Cardiac fibroblast (primary cell): ENCODE measurements at places on chromosomes 5 and 9.

GRCh38 chr9:15856591-15856990, 303.7 kb downstream of the CCDC171 start:
- peak; percentile 59 for DNase-seq

DNA sequence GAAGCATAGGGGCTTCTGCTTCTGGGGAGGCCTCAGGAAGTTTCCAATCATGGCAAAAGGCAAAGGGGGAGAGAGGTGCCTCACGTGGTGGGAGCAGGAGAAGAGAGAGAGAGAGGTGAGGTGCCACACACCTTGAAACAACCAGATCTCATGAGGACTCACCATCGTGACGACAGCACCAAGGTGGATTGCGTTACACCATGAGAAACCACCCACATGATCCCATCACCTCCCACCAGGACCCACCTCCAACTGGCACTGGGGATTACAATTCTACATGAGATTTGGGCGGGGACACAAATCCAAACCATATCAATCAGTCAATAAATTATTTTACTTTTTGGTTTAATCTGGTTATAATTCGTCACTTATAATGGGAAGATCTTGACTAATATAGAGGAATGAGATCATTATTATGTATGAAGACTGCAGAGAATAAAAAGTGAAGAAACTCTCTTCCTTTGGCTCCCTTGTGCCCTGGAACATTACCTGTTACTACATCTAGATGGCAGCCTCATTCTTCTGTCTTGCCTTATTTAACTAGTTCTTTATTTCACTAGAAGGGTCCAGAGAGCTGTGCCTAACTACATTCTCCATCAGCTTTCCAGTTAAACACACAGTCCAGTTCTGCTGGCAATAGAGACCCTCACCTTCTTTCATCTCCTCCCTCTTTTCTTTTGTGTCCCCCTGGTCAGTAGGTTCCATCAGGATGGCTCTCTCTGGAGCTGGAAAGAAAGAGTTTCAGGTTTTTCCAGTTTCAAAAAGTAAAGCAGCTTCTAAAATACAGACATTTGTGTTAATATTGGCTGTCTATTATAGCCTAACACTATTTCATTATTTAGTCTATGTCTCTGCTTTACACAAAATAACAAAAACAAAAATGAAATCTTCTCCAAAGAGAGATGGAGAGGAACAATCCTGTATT, 21.7 kb upstream of the SPINK7 start:
- peak; percentile 29 for DNase-seq

DNA sequence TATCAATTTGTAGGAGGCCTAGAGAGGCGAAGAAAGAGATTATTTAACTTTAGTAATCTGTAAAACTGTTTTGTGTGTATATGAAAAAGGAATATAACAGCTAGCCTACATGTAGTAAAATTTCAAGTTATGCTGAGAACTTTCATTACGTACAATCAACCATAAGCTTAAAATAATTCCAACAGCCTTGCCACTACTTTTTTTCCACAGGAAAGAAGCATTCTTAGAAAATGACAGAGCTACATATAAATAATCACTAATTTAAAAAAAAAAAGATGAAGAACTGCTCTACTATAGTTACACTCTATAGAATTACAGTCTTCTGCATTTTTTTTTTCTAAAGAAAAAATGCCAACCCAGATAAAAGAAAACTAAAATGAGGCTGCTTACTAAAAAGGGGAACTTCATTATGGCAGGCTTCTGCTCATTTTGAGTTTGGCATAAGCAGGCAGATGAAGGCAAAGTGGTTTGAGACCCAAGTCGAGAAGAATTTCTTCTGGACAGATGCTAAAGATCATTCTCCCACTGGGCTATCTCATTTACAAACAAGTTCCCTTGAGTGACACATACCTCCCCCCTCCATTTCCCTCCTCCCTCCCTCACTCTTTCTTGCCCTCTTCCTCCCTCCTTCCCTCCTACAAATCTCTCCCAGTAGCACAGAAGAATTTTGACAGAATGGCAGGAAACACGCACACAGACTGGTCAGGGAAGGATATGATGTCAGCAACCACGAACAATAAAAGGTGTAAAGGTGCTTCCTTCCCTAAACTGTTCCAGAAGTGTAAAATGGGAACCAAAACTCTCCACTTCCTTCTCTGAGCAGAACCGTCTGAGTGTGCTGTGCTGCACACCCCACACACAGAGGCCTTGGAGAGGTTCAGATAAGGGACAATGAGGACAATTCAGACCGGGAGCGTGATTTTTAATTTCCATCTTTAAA, 56.1 kb downstream of the MEF2C start:
- peak; percentile 89 for DNase-seq

DNA sequence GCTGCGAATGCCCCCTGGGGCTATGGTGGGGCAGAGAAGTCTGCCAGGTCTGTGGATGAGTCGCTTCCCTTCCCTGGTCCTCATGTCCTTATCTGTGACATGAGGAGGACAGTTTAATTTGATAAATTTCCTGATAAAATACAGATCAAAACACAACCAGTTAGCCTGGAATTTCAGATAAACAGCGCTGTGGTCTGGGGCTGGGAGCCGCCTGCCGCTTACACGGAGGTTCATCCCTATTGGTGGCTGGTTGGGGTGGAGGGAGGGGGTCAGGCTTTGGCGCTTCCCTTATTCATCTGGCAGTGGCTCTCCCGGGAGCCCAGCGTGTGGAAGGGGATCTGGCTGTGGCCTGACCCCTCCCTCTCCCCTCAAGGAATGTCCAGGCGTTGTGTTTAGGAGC, 17.9 kb downstream of the CRB2 start:
- no peak for DNase-seq

DNA sequence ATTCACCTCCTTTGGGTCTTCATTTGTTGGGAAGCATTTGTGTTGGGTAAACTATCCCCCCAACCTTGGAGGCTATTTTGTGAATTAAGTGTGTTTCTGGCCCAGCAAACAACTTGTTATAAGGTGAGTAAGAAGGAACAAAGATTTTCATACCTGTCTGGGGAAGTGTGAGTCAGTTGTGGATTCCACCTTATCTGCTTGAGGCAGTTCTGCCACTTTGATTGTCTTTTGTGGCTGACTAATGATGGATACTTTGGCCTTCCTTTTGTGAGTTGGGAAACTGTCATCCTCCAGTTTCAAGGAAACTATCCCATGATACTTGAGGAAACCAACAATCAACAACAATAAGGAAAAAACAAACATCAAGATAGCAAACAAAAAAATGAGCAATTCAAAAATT, 24.6 kb upstream of the CER1 start:
- no peak for DNase-seq

GRCh38 chr9:137365552-137366444, 57.2 kb downstream of the EXD3 start:
- DNase-seq = no peak

DNA sequence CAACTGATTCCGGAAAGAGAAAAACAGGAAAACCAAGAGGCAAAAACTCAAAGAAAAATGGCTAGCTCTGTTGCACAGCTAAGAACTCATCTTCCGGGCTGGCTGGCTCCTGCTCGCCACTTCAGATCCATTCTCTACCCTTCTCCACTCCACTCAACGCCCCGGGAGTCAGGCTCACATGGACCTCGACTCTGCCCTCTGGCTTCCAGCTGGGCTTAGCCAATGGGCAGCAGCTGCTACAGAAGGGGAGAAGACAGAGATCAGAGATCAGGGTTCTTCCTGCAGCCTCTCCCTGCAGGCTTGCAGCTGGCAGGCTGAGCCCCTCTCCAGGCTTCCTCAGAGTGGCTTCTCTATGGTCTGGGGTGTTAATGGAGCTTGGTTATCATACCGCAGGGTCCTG, 187.5 kb downstream of the MED10 start:
- no peak for DNase-seq

DNA sequence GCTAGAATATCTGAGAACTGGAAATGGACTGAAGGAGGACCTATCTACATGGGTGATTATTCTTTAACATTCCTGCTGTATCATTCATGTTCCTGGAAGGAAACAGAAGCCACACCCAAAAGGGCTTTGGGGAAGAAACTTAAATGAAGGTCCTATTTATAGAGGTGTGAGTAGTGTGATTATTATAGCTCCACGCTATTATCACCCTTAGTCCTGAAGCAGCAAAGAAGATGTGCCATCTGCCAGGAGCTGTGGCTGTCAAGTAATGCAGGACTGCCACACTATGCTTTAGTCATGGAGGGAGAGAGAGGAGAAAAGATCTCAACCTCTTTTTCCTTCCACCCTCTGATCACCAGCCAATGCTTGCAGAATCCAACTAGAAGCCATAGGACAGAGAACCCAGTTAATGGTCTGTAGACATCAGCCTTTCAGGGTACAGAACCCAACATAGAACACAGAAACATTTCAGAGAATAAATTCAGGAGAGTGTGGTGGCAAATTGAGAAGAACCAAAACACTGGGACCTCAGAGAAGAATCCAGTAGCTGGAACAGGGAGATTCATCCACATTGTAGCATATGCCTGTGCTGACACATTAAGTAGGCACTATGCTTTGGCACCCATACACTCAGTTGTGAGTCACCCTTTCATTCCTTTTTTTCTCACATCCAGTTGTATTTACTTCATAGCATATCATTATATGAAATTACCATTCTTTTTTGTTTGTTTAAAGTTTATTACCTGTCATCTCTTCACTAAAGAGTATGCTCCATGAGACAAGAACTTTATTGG, 21.0 kb upstream of the RNF180 start:
- peak; percentile 48 for DNase-seq

DNA sequence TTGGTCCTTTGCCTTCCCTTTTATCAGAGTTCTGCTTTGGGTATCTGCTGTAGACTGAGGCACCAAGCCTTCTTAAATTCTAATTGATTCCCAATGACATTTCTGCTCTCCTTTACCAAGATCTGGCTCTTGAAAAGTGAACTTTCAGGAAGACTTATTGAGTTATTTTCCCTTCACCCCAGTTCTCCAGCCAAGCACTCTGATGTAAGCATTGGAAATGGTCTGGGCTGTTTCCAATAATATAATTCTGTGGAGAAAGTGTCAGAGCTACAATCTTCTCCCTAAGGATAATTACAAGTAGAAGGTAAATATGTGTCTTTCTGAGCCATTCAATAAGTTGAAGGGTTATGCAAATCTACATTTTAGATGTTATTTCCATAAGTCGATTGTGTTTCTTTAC, 30.8 kb downstream of the BTF3 start:
- DNase-seq = no peak

DNA sequence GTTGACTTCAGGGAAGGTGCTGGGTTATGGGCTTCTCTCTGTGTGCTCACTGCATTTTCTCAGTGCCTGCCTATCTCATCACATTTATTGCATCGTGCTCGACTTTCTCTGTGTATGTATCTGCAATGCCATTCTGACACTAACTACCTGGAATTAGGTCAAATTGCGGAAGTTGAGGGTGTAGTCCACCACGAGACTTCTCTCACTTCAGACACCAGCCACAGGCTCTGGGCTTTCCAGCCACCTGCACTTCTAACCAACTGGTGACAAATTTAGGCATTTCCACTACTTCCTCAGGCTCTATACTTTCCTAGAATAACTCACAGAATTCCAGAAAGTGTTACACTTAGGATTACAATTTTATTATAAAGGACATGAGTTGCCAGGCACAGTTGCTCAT, 188.6 kb upstream of the ZNF608 start:
- no peak for DNase-seq

- DNase-seq = no peak
Observed at GRCh38 chr5:133696006-133696584, 83.8 kb upstream of the FSTL4 start.

DNA sequence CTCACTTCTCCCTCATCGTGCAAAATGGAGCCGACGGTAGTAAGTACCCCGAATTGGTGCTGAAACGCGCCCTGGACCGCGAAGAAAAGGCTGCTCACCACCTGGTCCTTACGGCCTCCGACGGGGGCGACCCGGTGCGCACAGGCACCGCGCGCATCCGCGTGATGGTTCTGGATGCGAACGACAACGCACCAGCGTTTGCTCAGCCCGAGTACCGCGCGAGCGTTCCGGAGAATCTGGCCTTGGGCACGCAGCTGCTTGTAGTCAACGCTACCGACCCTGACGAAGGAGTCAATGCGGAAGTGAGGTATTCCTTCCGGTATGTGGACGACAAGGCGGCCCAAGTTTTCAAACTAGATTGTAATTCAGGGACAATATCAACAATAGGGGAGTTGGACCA, 979 bp downstream of the PCDHGA12 start:
- peak; percentile 56 for DNase-seq

GRCh38 chr9:107982745-107983144, 493.2 kb upstream of the KLF4 start:
- no peak for DNase-seq

DNA sequence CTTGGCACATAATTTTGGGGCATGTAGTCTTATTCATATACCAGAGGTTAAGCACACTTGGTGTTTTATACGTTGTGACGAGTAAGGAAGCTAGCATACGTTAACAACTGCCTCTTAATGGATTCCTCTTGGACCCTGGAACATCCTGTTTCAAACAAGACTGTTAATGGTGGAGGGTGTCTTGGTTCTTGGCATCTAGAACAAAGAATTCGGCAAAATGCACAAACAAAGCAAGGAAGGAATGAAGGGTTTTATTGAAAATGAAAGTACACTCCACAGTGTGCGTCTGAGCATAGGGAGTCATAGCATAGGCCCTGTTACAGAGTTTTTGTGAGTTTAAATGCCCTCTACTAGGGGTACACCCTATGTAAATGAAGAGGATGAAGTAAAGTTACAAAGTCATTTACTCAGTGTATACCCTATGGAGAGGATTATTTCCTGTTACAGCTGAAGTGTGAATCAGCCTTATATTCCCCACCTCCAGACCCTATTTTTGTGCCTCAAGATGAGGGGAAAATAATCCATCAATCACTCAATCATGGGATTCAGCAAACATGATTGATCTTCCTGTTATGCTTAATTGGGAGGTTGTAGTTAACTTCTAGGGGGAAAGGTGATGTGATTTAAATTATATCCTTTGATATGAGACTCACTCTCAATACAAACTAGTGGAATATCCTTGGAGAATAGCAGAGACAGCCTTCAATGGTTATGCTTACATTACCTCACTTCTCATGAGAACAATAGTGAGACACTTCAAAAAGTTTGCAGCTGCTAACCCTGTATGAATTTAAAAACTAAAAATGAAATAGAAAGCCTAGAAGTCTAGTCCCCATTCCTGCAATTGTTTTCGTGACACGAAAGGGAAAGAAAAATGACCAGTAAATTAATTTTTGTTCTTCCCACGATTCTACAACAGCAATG, 84.9 kb upstream of the MYO10 start:
- peak; percentile 22 for DNase-seq

DNA sequence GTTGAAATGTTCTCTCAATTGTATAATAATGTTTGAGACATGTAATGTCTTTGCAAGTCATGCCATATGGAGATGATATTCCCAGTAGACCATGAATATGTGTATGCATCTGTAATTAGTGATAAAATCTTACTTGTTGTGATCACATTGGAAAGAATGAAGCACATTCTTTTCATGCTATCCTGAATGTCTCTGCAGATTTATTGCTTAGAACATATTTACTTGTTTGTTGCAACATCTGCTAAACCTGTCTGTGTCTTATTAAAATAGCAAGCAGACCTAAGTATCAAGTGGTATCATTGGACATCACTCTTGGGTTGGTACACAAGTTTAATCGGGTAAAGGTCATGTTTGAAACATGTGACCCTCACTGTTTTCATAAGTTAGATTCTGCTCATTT, 265.5 kb upstream of the CD180 start:
- DNase-seq = no peak

GRCh38 chr9:129160712-129161533, 17.1 kb downstream of the IER5L start:
- DNase-seq = no peak

- no peak for DNase-seq
Observed at GRCh38 chr9:129352146-129352865, 174.2 kb upstream of the IER5L start.
